Aorta (tissue), 5 donors: ENCODE measurements at places on chromosomes 13 and 19. TPM values are rescaled to one million over a fixed set of nuclear protein-coding genes. Genes with fewer than 3 reads are reported as not detected.

DNA sequence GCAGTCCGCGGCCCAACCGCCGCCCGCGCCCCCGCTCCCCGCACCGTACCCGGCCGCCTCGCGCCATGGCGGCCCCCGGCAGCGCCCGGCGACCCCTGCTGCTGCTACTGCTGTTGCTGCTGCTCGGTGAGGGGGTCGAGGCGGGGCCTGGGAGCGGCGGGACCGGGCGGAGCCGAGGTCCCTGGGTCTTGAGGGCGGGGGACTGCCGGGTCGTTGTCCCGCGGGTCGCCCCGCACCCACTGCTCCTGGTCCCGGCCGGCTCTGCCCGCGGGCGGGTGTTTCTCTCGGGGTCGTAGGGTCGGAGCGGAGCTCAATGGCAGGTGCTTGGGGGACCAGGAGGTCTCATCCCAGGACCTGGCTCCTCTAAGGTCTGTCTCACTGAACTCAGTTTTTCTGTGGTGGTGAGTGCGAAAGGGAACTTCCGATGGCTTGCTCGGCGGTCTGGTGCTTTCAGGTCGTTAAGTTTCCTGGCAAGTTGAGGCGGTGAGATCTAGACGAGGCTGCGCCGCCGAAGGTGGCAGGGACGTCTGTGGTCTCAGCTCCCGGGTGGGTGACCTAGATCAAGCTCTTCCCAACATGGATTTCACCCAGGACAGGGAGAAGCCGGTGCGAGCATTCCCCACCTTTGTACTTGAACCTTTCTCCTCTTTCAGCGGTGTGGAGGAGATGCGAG is 467 bp downstream of the LAMP1 start:
- no peak for DNase-seq

- DNase-seq, result peak; percentile 14
Observed at GRCh38 chr19:39518975-39519374, 4.0 kb downstream of the SELENOV start.

DNA sequence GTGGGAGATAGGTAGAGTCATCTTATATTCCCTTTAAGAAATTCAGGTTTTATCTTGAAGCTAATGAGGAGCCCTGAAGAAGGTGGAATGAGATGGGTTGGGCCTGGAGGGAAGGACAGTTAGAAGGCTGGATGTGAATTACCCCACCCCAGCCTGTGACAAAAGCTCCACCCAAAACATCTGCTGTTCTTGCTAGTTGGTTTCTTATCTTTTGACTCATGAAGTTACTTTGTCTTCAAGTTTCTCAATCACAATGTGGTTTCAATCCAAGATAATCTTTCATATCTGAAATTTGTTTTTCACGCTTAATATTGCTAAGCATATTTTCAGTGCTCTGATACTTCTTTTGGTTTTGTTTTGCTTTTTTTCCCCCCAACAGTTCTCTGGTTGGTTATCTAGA is 38.3 kb upstream of the HMGB1 start:
- DNase-seq, result no peak

GRCh38 chr19:16168465-16169081 is 4.8 kb downstream of the CIB3 start:
- DNase-seq, result no peak

DNA sequence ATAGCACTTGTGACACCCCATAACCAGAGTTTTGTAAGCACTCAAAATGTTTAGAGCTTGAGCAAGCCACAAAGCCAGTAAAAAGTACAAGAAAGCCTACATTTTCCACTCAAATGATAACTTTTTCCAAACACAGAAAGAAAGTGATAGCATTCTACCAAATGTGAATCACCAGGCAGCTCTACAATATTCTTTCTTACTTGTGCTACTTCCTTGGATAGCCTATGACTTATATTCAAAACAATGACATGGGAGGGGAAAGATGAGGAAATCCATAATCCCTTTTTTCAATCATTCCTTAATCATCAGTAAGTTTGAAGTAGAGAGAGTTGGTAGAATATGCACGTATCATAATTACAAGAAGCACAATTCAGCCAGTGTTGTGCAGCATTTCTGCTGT is 650.8 kb upstream of the PCDH9 start:
- DNase-seq, result no peak

EDNRB gene
- 39.9 TPM for total RNA-seq

ZNF850 gene
- 4.2 TPM for total RNA-seq

DNA sequence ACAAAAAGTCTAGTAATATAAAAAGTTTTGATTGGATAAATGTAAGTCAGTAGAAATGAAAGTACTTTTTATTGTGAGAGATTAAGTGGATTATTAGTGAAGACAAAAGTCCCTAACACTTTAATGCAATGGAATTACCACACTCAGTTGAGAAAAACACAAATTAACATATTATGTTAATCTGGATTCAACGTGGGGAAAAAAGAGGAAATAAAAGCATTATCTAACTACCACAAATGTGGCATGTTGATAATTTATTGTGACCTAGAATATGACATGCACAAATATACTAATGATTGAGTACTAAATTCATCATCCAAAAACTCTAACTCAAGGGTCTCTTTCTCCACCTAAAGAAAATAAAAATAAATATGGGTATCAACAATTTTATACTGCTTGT is 41.5 kb downstream of the FOXO1 start:
- DNase-seq, result no peak

DNA sequence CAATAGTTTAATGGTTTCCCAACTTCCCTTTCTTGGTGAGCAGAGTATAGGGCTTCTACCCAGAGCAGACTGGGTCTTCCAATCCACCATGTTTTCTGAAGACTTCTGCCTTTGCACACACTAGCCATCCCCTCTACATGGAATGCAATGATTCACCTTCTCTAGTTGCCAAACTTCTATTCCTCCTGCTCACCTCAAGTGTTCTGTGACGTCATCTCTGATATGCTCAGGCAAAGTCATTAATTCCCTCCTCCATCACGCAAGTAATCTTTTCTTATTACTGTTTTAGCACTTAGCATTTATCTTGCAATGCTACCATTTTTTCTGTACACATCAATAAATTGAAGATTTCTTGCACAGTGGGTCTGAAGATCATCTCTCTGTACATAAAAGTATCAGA is 174.2 kb downstream of the RBM26 start:
- DNase-seq, result no peak

LRRC25 gene
- 7.7 TPM for total RNA-seq

GRCh38 chr19:10718205-10719196 is 622 bp downstream of the DNM2 start:
- peak; percentile 83 for DNase-seq

CD79A gene
- total RNA-seq, result 1.3 TPM

DNA sequence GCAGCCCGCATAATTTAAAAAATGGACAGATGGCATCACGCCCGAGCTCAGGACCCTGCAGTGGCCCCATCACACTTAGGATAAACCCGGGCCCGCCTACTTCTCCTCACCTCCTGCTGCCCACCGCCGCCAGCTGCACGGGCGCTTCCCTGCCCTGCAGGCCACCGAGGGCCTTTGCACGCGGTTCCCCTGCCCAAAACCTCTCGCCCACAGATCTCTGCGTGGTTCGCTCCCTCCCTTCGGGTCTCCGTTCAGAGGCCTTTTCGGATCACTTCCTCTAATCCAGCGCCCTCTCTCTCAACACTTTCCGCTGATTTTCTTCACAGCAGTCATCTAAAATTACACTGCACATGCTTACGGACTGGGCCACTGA is 1.8 kb downstream of the SHISA7 start:
- DNase-seq, result no peak
